AG04449 (cell line): ENCODE measurements at places on chromosomes 1 and 21.

DNA sequence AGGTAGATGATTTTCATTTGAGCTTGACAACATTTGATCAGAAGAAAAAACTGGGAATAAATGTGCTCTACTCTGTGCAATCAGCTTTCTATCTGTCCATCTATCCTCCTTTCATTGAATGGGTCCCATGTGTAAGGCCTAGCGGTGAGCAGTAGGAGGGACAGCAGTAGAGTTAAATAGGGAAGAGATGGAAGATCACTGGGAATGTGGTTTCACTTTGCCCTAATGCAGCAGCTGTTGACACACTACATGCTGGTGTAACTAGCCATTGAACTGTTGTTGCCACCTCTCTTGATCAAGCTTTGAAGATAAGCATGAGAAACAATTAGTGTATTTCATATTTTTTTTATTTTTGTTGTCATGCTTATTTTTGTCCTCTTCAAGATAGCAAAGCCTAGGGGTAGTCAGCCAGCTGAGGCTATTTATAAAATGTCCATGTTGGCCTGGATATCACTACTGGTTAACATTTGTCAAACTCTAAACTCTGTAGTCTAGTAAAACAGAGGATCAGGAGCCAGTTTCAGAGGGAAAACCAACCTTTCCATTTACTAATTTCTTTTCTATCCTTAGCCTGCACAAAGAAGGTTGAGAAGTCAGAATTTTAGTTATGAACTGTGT lies 41.9 kb downstream of the CACNA1E start:
- no peak for DNase-seq

GRCh38 chr21:30014886-30015285 lies 75.1 kb upstream of the GRIK1 start:
- no peak for DNase-seq

DNA sequence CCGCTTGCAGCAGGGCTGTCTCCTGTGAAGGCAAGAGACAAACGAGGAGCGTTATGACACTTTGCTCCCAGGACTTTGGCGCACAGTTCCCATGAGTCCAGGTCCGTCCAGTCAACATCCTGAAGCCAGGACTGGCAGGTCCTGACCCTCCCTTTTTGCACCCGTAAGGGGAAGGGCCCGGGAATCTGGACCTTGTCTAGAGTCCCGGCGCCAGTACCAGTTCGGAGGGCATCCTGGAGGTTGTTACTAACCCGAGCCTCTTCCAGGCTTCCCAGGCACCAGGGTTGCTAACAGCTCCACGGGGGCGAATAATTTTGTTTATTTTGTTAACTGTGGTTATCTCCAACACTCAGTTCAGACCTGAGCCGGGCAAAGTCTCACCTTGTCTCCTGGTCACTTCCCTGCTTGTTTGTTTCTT lies 682 bp upstream of the RWDD3 start:
- DNase-seq, result no peak

DNA sequence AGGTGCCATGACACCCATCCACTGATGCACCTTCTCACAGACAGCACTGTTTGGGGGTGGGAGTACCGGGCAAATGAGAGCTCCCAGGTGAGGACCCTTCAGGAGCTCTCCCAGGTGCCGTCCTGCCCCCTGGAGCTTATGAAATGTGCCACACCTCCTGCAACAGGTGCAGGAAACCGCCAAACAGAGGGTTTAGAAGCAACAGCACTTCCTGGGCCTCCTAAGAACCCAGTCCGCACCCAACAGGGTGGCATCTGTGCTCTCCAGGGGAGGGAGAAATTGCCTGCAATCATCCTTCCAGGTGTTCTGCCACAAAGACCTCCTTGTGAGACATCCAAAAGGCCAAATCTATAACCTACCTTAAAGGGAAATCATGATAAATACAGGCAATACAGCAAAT lies 87.7 kb upstream of the ATP1B1 start:
- no peak for DNase-seq

DNA sequence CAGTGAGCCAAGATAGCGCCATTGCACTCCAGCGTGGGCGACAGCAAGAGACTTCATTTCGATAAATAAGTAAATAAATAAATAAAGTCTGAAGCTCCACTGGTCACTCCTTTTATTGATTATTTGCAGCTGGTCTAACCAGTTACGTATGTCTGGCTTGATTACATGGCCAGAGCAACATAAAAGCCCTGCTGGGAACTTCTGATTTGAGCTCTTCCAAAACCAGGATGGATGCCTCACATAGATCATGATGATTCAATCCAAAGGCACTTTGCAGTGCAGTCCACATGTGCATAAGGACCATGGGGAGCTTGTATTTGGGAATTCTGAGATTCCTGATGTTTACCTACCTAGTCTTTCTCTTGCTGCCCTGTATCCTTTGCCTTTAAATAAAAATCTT lies 24.0 kb downstream of the NSUN4 start:
- DNase-seq, result peak; percentile 21

DNA sequence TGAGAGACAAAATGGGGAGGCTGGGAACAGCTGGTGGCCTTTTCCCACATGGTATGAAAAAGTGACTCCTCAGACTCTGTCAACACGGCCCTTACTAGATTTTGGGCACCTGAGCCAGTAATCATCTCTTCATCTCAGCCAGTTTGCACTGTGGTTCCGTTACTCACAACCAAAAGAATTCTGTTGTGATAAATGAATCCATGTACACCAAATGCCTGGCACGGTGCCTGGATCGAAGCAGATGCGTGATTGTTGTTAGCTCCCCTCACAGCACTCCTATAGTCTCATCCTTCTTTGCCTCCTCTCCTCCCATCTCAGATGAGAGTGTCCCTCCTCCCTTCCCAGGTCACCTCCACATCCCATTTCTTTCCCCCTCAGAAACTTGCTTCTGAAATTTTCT lies 57.9 kb upstream of the GJB5 start:
- DNase-seq, result no peak

GRCh38 chr1:17607644-17608581 lies 68.4 kb downstream of the ARHGEF10L start:
- DNase-seq, result no peak

- DNase-seq, result no peak
Measured at GRCh38 chr1:242147096-242147976, 148.4 kb upstream of the MAP1LC3C start.

GRCh38 chr1:2921970-2922686 lies 99.1 kb upstream of the ACTRT2 start:
- no peak for DNase-seq

GRCh38 chr1:6028042-6028850 lies 17.4 kb upstream of the KCNAB2 start:
- DNase-seq, result no peak

DNA sequence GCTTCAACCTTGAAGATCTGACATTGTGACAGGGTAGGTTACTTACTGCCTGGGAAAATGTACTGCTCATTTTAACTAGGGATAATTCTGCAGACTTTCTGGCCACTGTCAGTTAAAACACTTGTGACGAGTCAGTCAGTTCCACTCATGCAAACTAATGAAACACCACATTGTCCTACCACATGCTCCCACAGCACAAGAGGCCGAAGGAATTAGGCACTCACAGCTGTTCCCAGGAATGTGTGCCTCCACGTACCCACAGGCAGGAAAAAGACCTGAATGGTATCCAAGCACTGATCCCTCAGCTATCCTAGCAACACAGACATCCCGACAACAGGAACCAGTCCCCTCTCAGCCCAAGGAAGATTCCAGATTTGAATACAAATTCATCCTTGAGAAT lies 12.3 kb downstream of the BCAR3 start:
- no peak for DNase-seq

DNA sequence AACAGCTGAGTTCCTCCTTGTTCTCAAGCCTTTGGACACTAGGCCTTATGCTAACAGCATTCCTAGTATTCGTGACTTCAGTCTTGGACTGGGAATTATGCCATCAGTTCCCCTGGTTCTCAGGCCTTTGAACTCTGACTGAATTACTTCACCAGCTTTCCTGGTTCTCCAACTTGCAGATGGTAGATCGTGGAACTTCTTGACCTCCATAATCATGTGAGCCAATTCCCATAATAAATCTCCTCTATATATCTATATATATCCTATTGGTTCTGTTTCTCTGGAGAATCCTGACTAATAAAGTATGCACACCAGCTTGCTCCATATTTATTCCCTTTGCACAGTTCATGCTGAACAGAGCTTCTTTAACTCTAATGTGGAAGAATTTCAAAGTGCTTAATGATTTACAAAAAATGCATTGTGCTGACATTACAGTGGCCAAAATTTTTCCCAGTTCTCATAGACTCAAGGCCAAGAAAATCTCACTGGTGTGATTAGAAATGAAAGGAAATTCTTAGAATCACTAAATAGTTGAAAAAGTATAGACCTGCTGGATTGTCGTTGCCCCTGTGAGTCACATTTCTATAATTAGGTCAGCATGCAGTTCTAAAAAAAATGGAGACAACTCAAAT lies 462.9 kb upstream of the ADAMTS5 start:
- DNase-seq, result peak; percentile 67

DNA sequence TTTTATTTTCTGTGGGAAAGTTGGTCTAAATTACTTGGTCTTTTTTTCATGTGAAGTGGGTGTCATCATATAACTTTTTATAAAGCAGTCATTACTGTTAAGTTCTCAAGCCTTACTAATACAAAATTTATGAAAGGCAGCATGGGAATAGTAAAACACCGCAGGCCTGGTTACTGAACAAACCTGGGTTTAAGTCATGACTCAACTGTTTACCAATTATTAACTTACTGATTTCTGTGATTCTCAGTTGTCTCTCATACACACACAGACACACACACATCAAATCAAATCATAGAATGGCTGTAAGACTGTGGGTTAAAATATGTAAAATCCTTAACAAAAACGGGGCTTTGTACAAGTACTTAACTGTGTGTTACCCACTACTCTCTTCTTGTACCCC lies 14.6 kb downstream of the MAEL start:
- DNase-seq, result no peak

DNA sequence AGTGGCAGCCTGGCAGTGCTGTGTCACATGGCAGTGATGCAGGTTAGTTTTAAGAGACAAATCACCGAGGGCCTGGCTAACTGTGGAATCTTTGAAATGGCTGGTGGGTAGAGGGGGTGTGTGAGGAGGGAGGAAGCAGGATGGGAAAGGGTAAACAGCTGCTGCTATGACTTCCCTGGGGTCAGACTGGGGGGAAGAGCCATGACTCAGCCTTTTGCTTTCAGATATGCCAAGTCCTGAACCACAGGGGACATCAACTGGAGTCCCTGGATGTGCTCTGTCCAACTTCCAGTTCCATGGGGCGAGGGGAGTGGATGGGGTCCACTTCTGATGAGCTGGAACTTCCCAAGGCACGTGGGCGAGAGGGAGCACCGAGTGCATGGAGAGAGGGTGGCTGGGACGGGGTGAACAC lies 121.1 kb upstream of the ADAR start:
- no peak for DNase-seq

- DNase-seq, result no peak
Measured at GRCh38 chr1:56758794-56759193, 60.4 kb downstream of the FYB2 start.

DNA sequence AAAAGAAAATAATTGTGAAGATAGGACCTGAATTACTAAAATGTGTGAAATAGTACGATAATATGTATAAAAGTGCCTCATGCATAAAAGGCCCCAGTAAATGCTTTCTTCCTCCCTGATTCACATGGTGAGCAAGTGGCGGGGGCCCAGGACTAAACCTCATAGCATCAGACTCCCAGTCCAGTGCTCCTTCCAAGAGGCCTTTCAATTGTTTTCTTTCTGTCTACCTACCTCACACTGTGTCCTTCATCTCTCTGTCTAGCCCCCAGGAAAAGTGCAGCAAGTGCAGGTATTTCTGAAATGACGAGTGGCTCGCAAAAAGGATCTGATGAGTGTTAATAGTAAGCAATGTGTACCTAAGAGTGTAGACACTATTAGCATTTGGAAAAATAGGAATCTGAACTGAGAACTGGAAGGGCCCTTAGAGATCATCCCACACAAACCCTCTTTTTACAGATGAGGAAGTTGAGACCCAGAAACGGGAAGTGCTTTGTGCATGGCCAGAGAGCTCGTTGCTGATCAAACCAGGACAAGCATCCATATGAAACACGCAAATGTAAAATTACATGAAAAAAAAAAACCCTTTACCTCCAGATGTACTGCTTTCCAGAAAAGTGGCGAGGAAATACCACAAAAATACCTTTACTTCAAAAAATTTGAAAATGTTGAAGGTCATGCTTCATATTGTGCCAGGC lies 118.2 kb upstream of the HOOK1 start:
- DNase-seq, result no peak

- no peak for DNase-seq
Measured at GRCh38 chr21:41761934-41762635, 4.8 kb downstream of the RIPK4 start.

- DNase-seq, result no peak
Measured at GRCh38 chr1:153629971-153630370, 1.7 kb downstream of the S100A1 start.

- DNase-seq, result no peak
Measured at GRCh38 chr1:117527566-117528102, 78.2 kb upstream of the TENT5C start.

- peak; percentile 90 for DNase-seq
Measured at GRCh38 chr1:240350910-240351331, 259.2 kb downstream of the FMN2 start.

DNA sequence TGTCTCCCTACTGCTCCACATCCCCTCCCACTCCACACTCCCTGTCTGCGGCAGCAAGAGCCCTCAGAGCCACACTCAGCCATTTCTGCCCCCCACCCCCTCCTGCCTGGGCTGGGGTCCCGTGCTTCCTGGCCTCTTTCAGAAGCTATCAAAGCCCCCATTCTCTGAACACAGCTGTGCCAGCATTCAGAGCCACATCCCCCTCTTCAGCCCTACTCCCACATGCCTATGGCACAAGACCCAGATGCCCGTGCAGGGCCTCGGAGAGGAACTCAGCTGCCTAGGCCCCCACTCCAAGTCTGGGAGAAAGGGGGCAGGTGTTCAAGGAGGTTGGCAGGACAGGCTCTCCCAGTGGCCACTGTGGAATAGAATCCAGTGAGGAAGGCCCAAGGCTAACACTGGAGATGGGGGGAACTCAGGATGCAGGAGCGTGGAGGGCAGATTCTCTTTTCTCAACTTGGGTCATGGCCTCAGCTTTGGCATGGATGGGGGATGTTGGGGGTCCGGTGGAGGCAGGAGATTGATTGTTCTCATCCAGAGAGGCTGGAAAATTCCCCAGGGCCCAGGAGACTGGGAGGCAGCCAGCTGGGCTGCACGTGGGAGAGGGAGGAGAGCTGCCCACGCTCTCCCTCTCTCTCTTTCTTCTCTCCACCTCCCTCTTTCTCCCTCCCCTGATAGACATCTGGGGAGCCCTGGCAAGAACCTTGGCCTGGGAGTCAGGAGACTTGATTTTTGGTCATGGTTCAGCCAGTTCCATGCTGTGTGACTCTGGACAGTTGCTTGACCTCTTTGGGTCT lies 3.5 kb upstream of the BCAN start:
- no peak for DNase-seq

GRCh38 chr21:45448810-45449657 lies 44.1 kb downstream of the COL18A1 start:
- DNase-seq, result no peak

- no peak for DNase-seq
Measured at GRCh38 chr1:105359457-105359856, 1609.8 kb downstream of the AMY1C start.
